ENCODE measurements at places on chromosomes 16 and 17.

DNA sequence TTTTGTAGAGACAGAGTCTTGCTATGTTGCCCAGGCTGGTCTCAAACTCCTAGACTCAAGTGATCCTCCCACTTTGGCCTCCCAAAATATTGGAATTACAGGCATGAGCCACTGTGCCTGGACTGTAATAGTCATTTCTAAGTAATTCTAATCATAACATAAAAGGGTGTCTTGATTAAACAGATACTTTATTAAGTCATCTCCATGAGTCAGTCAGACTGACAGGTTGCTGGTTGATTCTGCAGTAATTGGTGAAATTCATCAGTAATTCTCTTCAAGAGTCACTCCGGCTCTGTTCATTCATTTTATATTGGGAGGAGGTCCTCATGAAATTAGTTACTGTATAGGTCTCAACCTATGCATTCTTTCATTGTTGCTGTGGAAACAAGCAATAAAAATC is 85.6 kb downstream of the SPECC1 start:
- no peak for DNase-seq

GRCh38 chr17:42659079-42659931 is at the start of gene TUBG2:
TSS of gene TUBG2 (plus strand) at chr17:42659284. CDS start at chr17:42659504, 220 bp downstream.
- DNase-seq, result no peak

GRCh38 chr17:78729641-78730040 is 52.4 kb downstream of the CYTH1 start:
- no peak for DNase-seq

DNA sequence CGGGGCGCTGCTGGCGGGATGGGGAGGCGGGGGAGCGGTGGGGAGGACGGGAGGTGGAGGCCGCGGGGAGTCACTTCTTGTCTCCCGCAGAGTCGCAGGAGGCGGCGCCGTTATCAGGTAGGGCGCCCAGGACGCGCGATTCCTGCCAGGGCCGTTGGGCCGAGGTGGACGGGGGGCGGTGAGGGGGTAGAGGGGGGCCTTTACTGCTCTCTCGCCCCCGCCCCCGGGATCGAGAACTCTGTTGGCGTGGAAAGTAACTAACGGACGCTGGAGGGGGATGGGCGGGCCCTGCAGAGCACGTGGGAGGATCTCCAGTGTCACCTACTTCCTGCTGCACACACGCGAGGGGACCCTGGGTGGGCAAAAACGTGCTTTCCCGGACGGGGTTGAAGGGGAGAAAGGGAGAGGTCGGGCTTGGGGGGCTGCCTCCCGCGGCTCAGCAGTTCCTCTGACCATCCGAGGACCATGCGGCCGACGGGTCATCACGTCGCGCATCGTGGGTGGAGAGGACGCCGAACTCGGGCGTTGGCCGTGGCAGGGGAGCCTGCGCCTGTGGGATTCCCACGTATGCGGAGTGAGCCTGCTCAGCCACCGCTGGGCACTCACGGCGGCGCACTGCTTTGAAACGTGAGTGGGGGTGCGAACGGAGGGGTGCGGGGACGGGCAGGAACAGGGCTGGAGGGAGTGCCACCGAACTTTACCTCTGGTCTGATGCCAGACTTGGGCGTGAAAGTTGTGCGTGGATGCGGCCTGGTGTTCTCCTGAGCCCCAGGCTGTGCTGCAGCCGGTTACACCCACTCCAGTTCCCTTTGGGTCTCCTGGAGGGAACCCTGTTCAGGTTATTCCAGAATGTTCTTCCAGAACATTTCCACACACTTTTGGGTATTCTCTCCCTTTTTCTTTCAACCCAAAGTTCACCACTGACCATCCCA is 569 bp downstream of the PRSS21 start:
- no peak for DNase-seq

DNA sequence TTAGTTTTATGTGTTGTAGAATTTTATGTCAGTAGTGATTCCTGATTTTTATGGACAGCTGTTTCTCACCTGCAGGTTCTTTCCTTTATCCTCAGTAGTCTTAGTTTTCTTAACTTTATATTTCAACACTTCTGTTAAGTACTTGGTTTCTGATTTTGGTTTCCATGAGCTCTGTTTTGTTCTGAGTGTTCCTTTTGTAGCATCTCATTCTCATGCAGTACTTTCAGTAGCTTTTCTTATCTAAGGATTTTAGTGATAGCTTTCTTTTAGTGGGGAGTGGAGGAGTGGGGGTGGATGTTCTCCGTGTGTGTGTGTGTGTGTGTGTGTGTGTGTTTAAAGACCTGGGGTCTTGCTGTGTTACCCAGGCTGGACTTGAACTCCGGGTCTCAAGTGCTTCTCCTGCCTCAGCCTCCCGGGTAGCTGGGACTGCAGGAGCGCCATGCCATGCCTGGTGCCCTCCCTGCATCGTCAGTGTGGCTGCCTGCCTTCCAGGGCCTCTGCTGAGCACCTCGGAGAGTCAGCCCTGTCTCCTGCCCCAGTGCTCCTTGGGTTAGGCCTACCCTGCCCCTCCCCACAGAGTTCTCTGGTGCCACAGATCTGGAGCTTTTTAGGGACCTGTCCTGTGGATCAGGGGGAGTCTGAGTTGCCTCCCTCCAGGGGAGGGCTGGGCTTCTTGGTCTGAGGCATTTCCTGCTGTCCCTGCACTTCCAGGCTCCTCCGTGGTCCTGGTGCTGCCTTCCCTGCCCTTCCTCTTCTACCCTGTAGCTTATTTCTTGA is 4.3 kb upstream of the ZNF750 start:
- DNase-seq, result no peak

- DNase-seq, result no peak
These were observed 49.1 kb upstream of the IL34 start for GRCh38 chr16:70597135-70597835.

GRCh38 chr17:46836500-46836899 is 14.9 kb upstream of the WNT9B start:
- no peak for DNase-seq

- DNase-seq, result no peak
These were observed 155.3 kb upstream of the C16orf82 start for GRCh38 chr16:26911436-26911835.

- no peak for DNase-seq
These were observed 2.9 kb upstream of the CACNG3 start for GRCh38 chr16:24253192-24253591.

DNA sequence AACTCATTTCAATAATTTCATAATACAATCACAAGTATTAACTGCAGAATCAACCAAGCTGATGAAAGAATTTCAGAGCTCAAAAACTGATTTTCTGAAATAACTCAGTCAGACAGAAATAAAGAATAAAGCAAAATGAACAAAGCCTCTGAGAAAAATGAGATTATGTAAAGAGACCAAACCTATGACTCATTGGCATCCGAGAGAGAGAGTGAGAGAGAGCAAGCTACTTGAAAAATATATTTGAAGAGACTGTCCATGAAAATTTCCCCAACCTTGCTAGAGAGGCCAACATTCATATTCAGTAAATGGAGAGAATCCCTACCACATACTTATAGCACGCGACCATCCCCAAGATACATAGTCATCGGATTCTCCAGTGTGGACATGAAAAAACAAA is 1376.4 kb downstream of the CDH11 start:
- DNase-seq, result no peak

- no peak for DNase-seq
These were observed 77.2 kb downstream of the NT5M start for GRCh38 chr17:17380145-17380925.

DNA sequence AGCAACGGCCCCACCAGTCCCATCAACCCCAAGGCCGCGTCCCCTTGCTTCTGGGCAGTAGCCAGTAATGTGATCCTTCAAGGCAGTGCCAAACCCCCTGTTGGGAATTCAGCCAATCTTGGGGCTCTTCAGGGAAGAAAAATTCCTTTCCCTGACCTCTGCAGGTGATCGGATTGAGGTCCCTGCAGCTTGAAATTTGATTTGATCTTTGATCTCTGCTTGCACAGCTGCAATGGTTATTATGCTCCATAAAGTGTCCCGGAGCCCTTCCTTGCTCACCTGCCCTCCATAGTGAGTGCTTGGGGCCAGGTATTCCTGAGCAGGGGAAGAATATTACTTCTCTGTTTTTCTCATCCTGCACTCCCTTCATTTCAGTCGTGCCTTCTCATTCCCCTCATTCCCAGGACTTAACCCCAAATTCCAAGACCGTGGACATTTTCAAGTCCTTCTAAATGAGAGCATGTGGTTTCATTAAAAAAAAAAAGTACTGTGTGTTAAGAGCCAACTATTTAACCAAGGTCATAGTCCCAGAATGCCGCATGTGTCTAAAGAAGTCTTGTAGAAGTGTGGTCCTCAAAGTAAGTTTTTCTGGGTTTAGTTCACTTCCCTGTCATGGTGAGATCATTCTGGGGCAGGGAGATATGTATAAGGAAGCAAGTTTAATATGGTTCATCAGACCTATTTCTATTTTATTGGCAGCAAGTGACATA is 56.3 kb downstream of the SOX9 start:
- no peak for DNase-seq

GRCh38 chr16:24747441-24747840 is 18.0 kb downstream of the TNRC6A start:
- no peak for DNase-seq

DNA sequence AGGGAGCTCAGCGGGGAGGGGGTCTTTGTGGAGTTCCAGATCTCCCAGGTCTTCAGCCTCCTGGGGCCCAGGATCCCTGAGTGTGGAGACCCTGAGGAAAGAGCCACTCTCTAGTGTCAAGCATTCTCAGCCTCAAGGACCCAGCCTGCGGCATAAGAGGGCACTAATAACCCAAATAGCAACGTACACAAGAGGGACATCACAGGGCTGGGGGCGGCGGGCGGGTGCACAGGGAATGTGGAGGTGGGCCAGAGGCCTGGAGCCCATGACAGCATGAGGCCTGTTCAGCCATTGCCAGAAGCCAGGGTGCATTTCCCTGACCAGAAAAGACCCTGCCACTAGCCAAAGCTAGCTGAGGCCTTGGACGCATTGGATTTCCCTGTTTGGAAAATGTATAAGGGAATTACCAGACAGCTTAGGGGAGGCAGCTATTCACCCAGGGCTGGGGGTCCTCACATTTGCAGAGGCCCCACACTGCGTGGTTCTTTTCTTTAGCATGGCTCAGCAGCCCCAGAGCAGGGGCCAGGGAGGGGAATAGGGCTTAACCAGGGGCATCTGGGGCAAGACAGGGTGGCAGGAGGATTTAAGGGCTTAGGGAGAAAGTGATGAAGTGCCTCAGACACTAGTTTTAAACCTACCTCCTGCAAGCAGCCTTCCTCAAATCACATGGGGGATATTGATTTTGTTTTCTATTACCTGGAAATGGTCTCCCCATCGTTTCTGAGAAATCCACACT is 13.5 kb upstream of the ALOX15B start:
- no peak for DNase-seq

DNA sequence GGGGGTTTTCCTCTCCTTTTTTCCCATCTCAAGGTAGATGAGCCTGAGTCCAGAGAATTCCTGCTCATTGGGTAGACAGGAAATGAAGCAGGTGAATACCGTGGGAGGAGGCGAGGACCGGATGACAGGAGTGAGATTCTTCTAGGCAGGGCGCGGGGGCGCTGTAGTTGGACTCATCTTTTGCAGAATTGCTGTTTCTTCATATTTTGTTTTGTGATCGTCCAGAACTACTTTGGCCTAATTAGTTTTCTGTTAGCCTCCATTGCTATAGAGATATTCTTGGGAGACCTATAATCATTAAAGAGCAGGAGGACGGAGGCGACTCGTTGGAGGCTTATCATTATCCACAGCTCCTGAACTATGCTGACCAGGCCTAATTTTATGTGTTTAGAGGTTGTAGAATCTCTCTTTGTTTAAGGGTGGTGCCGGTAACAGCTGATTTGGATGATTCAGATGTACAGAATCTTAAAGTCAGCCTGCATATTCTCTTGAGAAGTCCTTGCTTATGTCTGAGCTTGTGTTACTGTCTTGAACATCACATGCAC is 650 bp downstream of the ATP6V0A1 start:
- no peak for DNase-seq

GRCh38 chr16:68267612-68268405 is 3.5 kb downstream of the SLC7A6 start:
- no peak for DNase-seq

- no peak for DNase-seq
These were observed 13.6 kb upstream of the WFDC1 start for GRCh38 chr16:84281074-84281473.

- no peak for DNase-seq
These were observed 26.1 kb upstream of the MLKL start for GRCh38 chr16:74726716-74727115.

DNA sequence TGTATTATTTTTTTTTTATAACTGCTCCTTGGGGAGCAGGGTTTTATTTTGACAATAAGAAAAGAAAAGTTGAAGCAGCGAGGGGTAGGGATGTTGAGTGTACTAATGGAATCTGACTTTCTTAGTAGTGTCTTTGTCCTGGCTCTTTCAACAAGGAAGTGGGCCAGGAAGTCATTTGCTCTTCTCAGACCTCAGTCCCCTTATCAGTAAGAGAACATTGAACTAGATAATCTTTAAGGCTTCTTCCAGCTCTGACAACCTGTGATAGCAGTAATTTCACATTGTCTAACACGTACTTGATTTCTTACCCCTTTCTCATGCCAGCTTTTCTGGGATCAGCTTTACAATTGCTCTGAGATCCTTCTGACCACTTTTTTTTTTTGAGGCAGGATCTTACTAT is 8.3 kb downstream of the LIG3 start:
- DNase-seq, result no peak

DNA sequence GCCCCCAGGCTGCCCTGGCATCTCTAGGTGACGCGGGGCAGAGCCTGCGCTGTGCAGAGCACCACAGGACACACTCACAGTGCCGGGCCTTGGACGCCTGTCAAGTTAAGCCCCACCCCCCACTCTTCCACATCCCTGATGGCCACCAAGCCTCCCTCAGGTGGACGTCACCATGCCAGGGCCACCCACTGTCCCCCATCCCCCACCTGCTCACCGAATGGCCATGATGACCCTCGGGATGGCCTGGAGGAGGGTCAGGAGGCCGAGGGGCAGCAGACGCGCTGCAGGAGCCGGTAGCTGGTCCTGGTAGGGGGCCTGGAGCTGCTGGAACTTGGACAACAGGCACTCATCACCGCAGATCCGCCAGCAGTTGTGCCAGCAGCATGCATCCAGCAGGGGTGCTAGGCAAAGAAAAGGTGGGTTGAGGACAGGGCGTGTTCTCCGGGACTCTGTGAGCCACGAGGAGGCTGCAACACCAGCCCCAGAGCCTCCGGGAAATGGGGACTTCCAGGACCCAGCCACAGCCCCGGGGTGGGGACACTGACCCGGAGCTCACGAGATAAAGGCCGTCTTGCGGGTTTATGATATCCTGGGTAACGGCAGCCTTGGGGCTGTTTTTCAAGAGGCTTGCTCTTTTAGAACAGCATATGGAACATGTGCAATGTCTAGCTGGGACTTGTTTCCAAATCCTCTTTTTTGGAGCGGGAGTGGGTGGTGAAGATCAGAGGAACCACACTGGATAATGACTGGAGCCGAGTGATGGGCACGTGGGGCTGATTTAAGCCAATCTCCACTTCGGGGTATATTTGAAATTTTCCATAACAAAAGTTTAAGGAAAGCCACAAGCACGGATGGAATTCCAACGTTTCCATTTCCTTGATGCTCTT is 11.4 kb downstream of the C16orf95 start:
- DNase-seq, result no peak

DNA sequence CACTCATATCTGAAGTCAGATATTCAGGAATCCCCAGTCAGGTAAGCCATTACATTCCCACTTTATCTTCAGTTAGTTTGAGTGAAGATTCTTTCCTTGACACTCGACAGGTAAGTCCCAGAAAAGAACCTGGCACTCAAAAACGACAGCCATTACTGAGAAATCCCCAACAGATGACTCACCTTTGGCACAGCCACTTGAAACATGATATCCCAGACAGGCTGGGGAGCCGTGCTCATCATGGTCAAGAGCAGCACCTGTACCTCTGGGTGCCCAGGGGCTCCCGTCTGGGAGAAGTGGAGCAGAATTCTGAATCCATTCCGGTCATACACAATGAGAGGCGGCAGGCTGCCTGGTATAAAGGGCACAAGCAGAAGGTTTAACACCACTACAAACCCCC is 16.8 kb upstream of the COG7 start:
- no peak for DNase-seq

Data from cortex of kidney (tissue), 1 donor.